ENCODE measurements at places on chromosomes 4 and X.

DNA sequence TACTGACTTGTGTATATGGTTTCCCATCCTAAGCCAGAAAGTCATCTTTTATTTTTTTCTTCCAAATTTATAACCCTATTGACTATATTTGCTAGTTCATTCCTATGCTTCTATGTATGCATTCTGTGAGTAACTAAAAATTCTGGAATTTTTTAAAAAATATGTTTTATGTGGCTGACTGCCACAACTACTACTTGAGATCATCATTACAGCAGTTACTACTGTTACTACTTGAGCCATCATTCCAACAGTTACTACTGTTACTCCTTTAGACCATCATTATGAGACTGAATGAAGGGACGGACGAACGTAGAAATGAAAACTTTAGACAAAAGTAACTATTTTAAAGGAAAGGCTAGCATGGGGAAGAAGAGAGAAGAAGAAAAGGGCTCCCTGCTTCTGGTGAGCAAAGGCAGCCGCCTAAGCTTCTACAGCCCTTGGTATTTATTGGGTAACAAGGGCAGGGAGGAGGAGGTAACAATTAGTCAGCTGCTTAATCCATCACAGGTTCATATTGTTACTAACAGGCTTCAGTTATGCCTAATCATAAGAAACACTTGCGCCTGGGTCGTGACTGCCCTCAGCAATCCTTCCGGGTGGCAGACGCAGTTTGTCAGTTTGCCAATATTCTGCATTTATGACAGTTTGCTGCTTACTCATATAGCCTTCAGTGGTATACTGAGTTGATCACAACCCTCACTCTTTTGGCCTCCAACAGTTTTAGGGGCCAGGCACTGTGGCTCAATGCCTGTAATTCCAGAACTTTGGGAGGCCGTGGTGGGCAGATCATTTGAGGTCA, 80.4 kb downstream of the PDLIM5 start:
- no peak for DNase-seq

GRCh38 chrX:130057209-130057608, 53.1 kb downstream of the ELF4 start:
- DNase-seq: no peak

- DNase-seq: no peak
Measured at GRCh38 chr4:71553605-71554004, 214.8 kb downstream of the SLC4A4 start.

DNA sequence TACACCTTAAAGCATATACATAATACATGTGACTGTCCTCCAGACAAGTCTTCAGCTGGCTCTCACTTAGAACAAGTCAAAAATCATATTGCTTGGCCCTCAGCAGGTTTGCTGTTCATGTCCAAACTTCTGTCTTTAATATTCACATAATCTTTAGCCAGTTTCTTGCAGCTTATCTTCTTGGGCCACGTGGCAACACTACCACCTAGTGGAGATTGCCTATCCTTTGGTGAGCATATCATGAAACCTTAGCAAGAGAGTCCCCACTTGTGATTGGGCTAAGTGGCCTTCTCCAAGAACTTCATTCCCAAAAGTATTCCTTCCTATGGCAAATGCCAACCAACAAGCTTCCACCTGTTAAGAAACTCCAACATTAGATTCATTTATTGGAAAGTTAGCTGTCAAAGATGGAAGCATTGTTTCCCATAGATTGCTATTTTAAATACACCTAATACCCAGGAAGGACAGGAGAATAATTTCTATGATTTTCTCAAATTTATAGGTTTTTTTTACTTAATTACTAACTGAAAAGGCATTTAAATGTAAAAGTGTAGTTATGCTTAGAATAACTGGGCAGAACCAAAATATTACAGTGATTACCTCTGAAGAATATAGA, 231.9 kb upstream of the INTU start:
- no peak for DNase-seq

- DNase-seq: no peak
Measured at GRCh38 chr4:95105112-95105511, 347.4 kb downstream of the BMPR1B start.

DNA sequence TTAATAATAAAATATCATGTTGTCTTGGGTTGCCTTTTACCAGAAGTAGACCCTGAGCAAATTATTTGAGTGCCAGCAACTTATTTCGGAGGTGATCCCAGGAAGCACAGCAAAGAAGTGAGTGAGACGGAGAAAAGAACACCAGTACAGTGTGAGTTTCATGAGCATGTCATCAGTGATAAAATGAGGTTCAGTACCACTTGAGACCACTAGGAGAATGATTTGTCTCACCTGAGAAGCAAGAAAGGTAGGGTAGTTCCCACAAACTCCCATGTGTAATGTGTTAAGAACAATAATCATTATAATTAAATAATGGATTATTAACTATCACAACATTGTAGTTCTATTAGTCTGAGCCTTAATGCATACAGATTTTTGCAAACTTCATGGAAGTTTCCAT, 112.8 kb upstream of the DMD start:
- no peak for DNase-seq

- no peak for DNase-seq
Measured at GRCh38 chrX:14220386-14220944, 190.8 kb upstream of the GEMIN8 start.

DNA sequence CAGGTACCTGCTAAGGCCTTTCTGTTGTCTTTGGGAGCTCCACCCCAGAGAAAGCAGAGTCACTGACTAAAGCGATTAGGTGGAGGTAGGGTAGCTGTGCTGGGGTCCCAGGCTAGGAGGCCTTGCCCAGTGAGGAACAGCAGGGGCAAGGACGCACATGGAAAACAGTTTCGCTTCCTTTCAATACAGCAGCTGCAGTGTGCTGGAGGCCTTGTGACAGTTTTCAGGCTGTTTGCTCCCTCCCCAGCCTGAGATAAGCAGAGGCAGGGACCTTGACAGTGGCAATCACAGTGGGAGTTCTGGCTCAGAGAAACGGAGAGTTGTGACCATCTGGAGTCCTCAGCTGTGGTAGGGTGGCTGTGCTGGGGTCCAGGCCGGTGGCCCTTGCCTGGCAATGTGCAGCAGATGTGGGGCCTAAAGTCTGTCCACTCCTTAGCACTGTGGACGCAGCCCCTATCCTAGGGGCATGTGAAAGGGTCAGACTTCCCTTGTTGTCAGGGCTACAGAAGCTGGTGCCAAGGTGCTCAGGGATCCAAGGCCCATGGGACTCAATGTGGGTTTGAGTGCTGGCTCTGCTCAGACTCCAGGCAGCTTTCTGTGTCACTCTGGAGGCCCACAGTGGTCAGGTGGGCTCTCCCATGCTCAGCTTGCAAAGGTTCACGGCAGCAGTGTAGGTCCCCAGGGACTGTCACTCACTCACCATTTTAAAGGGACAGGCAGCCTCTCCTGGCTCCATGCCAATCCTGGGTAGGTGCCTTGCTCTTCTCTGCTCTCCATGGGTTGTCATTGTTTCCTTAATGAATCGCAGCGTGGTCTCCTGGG, 534.9 kb upstream of the FMR1 start:
- DNase-seq: no peak

GRCh38 chrX:5979338-5979737, 249.3 kb downstream of the NLGN4X start:
- DNase-seq: no peak

Data from activated effector memory CD4-positive, alpha-beta T cell treated with anti-CD3 and anti-CD28 coated beads, Interleukin-2, amount 50 U/mL, for 16 hours (primary cell).